ENCODE measurements at places on chromosomes 11 and 22.
A peak's percentile ranks its signal among the peaks of the same experiment; 100 is the strongest.

GRCh38 chr11:73467505-73467904 is 91.3 kb downstream of the RELT start:
- DNase-seq = no peak

- DNase-seq = no peak
These were observed 1.0 kb upstream of the SEC14L4 start for GRCh38 chr22:30506507-30506968.

GRCh38 chr11:128579798-128580504 is 7.4 kb downstream of the ETS1 start:
- DNase-seq = no peak

DNA sequence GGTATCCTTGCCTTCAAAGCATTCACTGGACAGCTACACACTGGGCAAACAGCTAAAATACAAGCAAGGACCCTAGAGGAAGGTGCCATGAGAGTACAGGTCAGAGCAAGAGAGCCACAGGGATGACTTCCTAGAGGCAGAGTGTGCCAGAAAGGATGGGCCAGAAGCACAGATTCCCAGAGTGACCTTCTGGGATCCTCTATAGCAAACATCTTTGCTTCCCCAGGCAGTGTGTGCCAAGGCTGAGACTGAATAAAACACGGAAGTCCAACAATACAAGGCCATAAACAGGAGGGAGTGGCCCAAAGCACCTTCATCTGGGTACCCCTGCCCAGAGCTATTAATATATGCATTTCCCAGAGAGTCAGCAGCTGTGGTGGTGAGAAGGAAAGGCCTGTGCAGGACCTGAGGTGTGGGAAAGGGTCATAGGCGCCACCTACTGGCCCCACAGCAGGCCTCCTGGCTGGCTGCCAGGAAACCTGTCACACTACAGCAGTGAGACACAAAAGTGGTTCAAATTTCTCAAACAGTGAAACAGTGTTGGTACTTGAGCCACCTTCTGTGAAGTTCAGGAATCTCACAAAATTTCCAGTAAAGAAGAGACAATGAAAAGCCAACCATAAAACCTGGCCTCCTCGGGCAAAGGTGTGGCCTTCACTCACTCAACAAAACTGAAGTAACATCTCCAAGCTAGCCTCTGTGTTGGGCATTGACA is 20.3 kb downstream of the CLPB start:
- DNase-seq = peak; percentile 54

GRCh38 chr22:26610072-26610958 is 7.5 kb downstream of the CRYBB1 start:
- DNase-seq = peak; percentile 82

- DNase-seq = no peak
These were observed 79.0 kb downstream of the CADM1 start for GRCh38 chr11:115425250-115425649.

DNA sequence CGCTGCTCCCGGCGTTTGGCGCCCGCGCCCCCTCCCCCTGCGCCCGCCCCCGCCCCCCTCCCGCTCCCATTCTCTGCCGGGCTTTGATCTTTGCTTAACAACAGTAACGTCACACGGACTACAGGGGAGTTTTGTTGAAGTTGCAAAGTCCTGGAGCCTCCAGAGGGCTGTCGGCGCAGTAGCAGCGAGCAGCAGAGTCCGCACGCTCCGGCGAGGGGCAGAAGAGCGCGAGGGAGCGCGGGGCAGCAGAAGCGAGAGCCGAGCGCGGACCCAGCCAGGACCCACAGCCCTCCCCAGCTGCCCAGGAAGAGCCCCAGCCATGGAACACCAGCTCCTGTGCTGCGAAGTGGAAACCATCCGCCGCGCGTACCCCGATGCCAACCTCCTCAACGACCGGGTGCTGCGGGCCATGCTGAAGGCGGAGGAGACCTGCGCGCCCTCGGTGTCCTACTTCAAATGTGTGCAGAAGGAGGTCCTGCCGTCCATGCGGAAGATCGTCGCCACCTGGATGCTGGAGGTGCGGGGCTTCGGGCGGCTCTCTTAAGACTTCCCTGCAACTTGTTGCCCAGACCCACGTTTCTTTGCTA is at the start of gene CCND1:
Gene CCND1, plus strand, starts transcription at position 162 of the 587 bp plus-strand sequence. Its CDS starts 158 bp downstream, at position 320.
- peak; percentile 84 for DNase-seq

GRCh38 chr11:88104408-88104807 is 70.8 kb downstream of the RAB38 start:
- no peak for DNase-seq

DNA sequence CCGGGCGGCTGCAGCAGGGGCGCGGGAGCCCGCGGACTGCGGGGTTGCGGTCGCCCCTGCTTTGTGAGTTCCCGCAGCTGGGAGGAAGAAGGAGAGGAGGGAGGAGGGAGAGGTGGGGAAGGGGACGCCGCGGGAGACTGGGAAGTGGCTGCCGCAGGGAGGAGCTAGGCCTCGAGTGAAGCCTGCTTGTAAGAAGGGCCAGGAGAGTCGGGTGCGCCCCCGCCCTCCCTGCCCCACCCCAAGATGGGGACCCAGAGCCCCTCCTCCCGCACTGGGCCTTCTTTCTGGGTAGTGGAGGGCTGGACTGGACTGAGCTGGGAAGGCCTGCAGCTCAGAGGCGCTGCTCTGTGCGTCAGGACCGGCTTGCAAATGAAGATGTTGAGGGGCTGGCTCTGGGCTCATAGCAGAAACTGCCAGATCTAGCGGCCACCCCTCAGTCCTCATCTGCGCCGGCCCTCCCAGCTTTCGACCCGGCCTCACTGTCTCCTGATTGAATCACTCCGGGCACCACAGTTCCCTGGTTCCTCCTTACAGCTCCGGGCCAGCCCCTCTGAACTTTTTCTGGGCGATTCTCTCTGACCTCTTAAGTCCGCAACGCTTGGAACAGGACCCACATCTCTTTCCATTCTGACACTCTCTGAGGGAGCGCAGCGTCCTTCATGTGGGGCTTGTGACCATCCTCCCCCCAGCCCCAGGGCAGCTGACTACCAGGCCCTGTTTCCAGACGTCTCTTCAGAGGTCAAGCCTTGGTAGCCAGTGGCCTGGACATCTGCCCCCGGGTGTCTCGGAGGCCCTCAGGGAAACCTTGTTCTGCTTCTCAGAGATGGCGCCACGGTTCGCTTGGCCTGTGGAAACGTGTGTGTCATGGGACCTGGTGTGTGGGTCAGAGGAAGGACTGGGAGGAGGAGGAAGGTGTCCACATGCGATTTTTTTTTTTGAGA is 21.9 kb downstream of the SERPINH1 start:
- DNase-seq = no peak

GRCh38 chr11:95556011-95556341 is 233.6 kb downstream of the FAM76B start:
- DNase-seq = no peak

- no peak for DNase-seq
These were observed 168.8 kb downstream of the GRIK4 start for GRCh38 chr11:120680322-120680721.

GRCh38 chr11:107275632-107276031 is 182.0 kb downstream of the CWF19L2 start:
- no peak for DNase-seq

- no peak for DNase-seq
These were observed 207.5 kb upstream of the ZBED5 start for GRCh38 chr11:11065396-11065795.

- DNase-seq = no peak
These were observed 105.1 kb downstream of the TENM4 start for GRCh38 chr11:79335681-79336080.

DNA sequence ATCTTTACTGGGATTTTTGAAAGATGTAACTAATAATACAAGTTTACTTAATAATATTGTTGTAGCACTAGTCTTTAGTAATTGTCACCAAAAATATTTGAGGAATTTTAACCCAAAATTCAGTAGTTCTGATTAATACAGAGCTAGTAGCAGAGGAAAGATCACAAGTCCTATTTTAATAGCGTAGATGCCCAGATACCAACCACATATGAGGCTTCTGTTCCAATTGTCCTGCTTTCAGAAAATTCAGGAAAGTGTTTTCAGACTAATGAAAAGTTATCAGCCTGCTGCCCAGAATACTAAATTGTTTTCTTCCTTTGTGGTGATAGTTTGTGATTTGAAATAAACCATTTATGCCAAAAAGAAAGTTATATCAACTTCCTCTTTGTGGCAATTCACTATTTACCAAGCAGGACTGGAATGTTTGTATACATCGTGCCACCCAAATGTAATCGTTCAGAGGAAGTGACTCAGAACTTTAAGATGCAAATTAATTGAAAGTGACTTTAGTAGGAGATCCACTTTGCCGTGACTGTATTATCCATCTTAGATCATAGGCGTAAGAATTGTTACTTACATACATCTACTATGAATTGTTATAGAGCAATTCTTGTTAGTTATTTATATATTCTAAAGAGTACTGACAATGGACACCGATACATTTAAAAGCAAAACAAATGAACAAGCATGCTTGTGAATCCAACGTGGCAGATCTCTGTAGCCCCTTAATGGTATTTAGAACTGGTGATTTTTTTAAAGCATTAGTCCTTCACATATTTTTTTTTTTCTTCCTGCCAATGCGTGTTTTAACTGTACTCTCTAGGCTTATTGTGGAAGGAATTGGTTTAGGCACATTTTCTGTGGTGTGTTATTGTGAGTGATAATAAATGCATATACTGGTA is 231.0 kb downstream of the DDX10 start:
- no peak for DNase-seq

- DNase-seq = no peak
These were observed 86.1 kb upstream of the ZBED5 start for GRCh38 chr11:10943968-10944367.

- DNase-seq = no peak
These were observed 43.7 kb downstream of the MED15 start for GRCh38 chr22:20550851-20551744.

DNA sequence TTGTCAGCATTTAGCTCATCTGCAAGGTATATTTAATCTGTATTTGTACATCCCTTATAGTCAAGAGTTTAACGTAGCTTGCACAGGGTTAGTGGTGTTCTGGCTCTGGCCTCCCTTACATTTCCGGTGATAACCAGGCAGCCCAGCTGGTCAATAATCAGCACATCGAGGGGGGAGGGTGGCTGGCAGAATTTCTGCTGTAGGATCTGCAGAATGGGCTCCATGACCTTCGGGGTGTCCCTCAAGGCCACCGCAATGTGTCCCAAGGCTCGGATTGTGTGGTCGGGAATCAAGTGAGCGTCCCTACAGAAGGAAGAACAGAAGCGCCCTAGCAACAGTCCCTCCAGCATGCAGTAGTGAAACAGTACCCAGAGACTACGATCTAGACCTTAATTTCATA is 25.1 kb downstream of the SERPIND1 start:
- no peak for DNase-seq

DNA sequence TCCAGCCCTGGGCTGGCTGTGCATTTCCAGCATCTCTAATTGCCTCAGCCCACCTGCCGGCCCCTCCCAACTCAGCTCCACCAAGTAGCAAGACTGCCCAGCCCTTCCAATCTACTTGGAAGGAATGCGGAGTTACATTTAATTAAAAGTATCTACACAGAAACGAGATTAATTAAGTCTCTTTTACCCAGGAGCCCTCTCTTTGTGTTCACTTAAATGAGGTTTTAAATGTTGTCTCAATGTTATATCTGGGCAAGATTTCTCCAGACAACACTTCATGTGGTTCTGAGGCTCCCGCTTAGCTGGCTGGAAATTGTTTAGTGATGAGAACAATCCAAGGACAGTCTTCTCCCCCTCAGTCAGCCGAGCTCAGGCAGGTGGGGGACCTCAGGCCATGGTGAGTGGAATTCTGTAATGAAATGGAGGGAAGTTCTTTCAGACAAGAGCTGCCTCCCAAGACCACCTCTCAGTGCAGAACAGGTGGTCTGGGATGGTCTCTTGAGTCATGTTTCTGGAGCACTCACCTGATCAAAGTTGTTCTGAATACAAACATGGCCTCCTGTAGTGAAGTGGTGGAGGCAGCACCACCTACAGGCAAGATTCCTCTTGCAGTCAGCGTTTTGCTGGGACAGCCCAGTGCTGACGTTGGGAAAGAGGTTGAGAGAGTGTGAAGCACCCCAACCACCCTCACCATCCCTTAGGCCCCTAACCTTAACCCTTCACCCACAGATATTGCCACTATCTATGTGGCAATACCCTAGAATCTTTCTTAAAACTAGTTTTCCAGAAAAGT is 371.6 kb downstream of the CADM1 start:
- no peak for DNase-seq

GRCh38 chr11:16817351-16817750 is 78.9 kb downstream of the C11orf58 start:
- no peak for DNase-seq

DNA sequence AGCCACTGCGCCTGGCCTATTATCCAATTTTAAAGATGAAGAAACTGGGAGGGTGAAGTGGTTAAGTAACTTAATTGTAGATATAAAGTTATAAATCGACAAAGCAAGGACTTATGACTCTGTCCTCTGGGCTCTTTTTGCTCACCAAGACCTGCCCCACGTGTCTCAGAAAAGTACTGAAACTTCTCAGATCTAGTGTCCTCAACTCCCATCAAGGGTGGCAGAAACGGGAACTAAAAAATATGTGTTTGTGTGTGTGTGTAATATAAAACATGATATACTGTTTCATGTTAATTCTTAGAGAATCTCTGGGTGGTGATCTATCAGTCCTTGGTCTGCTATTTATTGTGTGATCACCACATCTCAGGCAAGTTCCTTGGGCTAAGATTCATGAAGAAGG is 104.9 kb downstream of the GAB2 start:
- DNase-seq = no peak

DNA sequence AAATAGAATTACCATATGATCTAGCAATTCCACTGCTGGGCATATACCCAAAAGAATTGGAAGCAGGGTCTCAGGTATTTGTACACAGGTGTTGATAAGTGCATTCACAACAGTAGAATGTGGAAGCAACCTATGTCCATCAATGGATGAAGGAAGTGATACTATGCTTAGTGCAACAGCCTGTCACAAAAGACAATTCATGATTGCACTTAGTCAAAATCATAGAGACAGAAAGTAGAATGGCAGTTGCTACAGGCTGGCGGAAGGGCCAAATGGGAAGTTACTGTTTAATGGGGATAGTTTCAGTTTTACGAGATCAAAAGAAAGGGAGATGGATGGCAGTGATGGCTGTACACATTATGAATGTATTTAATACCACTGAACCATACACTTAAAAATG is 42.0 kb downstream of the SGSM3 start:
- DNase-seq = no peak

GRCh38 chr11:35174666-35175065 is 35.7 kb downstream of the CD44 start:
- peak; percentile 22 for DNase-seq

DNA sequence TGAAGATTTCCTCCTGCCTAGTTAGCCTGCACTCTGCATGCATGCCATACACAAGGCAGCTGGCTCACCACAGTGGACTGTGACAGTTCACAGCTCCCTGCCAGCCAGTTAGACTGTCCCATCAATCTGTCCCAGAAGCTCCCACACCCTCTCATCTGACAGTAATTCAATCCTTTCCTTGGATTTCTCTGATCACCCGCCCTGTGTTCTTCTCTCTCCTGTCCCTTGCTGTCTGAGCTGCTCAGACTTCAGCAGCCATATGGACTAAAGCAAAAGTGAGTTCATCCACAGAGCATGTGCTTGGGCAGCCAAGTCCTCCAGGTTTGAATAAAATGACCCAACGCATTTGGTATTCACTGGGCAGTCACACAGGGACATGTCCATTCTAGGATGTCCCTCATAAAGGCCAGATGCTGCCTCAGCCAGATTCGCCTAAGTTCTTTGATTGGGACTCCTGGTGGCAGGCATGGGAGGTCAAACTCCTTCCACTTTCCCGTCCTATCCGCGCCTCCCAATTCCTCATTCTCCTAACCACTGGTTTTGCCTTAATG is 54.5 kb upstream of the ZBTB44 start:
- DNase-seq = no peak
